ENCODE measurements at places on chromosomes 7 and 10.
A peak's percentile ranks its signal among the peaks of the same experiment; 100 is the strongest.

- peak; percentile 82 for DNase-seq
Observed at GRCh38 chr7:100694098-100694745, at the start of gene GIGYF1. GIGYF1 (minus strand) TSS chr7:100694250; CDS start chr7:100688238, 6,012 bp downstream.

GRCh38 chr7:102843850-102844249 is 69.0 kb upstream of the LRRC17 start:
- no peak for DNase-seq

- DNase-seq = no peak
Observed at GRCh38 chr10:30603589-30603988, 26.0 kb downstream of the LYZL2 start.

GRCh38 chr7:20280475-20281351 is 50.0 kb upstream of the ITGB8 start:
- no peak for DNase-seq

DNA sequence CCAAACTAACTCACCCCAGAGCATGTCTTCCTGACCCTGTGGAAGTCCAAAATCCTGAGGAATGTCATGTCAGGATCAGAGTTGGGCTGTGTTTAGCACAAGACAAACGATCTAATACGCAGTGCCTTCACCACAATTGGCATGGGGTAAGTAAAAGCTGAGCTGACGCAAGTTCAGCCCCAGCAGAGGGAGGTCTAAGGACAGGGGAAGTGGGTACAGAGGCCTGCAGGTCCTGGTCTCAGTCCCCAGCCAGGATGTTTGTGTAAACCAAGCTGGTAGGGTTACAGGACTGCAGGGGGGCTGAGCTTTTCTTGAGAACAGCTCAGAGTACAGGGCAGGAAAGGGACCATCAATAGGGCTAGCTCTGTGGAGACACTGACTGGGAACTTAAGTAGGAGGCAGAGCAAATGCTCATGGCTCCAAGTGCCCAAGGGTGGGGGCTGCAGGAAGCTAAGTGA is 5.3 kb upstream of the KCNIP2 start:
- no peak for DNase-seq

GRCh38 chr10:98444314-98445006 is 2.3 kb downstream of the HPS1 start:
- DNase-seq = no peak

DNA sequence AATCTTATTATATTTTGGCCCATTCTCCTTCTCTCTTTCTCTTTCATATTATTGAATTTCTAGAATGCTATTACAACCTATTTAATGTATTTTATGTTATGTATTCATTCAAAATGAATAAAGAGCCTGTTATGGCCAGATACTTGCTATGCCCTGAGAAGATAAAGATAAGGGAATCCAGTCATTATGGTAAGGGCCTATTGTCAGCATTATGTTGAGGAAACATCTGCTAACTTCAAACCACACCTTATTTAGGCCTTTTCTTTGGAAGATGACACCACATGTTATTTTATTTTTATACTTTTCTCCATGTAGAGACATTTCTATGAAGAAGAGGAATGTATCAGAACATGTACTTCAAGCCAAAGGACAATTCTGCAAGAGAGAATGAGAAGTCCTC is 60.5 kb upstream of the MPP7 start:
- DNase-seq = no peak

DNA sequence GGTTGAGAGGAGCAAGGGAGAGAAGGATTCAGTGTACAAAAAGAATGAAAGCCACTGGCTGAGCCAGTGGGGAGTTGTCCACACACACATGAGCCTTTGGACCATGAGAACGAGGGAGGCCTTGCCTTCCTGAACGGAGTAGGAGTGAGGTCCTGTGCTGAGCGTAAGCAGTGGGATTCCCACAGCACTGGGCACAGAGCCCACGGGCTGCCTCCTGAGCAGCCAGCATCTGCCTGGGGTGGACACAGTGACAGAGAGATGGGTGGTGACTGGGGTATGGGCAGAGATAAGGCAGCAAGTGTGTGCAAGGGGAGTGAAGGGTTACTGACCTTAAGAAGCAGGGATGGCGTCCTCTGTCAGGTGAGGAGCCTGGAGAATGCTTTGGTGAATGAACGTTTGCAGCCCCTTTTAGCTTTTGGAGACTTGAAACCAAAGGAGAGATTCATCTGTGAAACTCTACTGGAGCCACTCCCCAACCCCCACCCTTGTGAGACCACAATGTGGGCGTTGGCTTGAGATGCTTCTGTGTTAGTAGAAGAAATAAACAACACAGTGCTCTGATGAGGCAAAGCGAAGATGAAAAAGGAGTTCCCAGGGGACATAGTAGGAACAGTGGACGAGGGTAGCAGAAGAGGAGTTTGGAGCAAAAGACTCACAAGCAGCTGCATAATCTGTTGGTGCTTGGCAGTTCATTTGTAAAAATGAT is 56.5 kb downstream of the FIGNL1 start:
- no peak for DNase-seq

GRCh38 chr10:50437248-50437647 is 185.9 kb upstream of the ASAH2 start:
- DNase-seq = no peak
